Foreskin melanocyte (primary cell): ENCODE measurements at places on chromosomes 2 and 18.

DNA sequence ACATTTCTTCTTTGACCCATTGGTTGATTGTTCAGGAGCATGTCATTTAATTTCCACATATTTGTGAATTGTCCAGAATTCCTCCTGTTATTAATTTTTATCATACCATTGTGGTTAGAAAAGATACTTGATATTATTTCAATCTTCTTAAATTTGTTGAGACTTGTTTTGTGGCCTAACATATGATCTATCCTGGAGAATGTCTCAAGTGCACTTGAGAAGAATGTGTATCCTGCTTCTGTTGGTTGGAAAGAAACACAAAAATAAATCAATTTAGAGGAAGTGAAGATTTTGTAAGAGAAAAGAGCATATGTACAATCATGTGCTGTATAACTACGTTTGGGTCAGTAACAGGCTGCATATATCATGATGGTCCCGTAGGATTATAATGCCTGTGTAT lies 118.6 kb upstream of the CDC42EP3 start:
- DNase-seq, result no peak

- DNase-seq, result no peak
Observed at GRCh38 chr18:48954886-48955819, 4.4 kb upstream of the SMAD7 start.

GRCh38 chr2:1846046-1847015 lies 102.0 kb upstream of the PXDN start:
- no peak for DNase-seq

DNA sequence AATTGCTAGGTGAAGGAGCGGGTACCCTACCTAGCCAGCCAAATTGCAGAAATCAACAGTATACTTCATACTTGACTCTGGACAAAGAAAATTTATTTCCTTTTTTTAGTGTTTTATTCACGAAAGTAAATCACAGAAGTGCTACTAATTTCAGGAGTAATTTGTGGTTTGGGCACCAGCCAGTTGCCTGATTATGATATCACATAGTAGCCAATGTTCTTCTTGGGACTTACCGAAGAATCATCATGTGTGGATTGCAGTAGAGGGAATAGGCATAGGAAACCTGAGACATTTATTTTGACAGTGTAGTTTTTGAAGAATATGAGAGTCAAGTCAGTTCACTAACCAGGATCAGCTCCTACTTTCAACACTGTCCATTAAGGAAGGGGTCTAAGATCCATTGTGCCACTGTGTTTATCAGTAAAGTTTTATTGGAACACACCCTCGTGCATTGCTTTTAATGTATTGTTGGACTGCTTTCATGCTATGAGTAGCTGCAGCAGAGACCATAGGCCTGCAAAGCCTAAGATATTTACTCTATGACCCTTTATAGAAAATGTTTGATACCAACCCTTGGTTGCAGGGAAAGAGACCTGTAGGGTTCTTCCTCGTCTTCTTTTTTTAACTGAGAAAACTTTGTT lies 32.1 kb downstream of the TNFRSF11A start:
- DNase-seq, result no peak

- DNase-seq, result no peak
Observed at GRCh38 chr18:23415515-23415914, 37.6 kb upstream of the RIOK3 start.

GRCh38 chr2:156536534-156536933 lies 100.4 kb downstream of the GPD2 start:
- no peak for DNase-seq

- DNase-seq, result no peak
Observed at GRCh38 chr2:234427081-234428061, 69.5 kb downstream of the ARL4C start.

GRCh38 chr2:8234757-8235374 lies 447.0 kb upstream of the ID2 start:
- DNase-seq, result no peak

DNA sequence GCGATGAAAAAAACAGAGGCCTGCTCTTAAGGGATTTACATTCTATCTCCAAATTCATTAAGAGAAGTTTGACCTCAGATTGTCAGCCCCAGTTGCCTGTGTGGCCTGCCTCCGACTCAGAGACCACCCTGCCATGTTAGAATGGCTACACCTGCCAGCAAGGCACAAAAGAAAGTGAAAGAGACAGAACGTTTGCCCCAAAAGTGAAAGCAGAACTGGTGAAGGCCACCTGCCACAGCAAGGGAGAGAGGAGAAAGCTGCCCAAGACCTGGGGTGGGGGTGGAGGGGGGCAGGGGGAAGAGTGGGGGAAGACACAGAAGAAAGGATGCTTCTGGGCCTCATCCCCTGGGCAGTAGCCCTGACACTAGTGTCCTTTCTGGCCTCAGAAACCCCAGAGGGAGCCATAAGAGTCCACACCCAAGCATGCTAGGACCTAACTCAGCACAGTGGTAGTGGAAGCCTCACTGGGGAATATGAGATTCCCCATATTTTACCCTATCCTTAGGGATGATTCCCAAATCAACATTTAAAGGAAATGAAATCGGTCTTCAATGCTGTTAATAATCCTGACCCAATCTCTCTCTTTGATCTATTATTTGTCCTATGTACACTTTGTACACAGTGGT lies 389.7 kb downstream of the TXNL1 start:
- DNase-seq, result no peak

DNA sequence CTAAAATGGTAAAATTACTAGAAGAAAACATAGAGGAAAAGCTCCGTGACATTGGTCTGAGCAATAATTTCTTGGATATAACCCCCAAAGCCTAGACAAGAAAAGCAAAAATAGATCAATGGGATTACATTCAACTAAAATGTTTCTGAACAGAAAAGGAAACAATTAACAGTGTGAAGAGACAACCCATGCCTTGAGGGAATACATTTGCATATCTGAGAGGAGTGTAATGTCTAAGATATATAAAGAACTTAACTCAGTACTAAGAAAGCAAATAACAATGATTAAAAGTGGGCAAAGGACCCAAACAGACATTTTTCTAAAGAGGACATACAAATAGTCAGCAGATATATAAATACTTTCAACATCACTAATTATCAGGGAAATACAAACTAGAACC lies 206.2 kb downstream of the VAPA start:
- peak; percentile 66 for DNase-seq

- no peak for DNase-seq
Observed at GRCh38 chr2:223474893-223475292, 127.3 kb downstream of the SCG2 start.

GRCh38 chr2:9097892-9098291 lies 94.4 kb upstream of the MBOAT2 start:
- DNase-seq, result peak; percentile 85

- no peak for DNase-seq
Observed at GRCh38 chr2:216572582-216573578, 60.3 kb upstream of the IGFBP2 start.

GRCh38 chr2:219520079-219520478 lies 5.8 kb downstream of the ASIC4 start:
- no peak for DNase-seq

GRCh38 chr2:138269765-138270164 lies 231.8 kb upstream of the SPOPL start:
- DNase-seq, result no peak

DNA sequence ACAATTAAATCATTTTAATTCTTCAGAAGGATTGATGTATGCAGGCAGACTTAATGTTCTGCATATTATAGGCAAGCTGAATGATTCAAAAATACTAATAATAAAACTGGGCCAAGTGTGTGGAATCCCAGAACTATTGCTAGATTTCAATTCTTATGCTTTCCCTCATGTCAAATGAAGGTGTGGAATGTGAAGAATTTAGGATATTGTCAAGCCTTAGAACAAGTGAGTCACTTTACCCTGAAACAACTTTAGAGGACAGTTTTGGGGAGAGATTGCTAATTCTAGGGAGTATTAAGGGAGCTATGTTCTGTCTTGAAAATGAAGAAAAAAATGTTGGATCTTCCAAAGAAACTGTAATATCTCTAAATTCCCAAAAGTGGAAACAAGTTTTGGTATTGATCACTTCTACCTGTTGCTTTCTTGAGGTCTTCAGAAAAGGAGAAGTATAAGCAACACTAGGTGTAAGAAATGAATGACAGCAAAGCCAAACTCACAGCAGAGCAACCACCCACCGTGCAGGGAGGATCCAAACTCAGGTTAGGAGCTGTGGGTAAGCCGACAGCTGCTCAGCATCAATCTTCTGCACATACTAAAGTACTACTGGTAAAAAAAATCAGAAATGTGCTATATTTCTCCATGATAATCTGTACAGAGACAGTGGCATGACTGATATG lies 818.1 kb downstream of the SLC4A3 start:
- no peak for DNase-seq

- no peak for DNase-seq
Observed at GRCh38 chr2:134246154-134246874, 7.6 kb upstream of the MGAT5 start.

GRCh38 chr2:202034249-202035088 lies 814 bp downstream of the FZD7 start:
- no peak for DNase-seq

GRCh38 chr2:3100386-3100785 lies 277.2 kb downstream of the EIPR1 start:
- DNase-seq, result no peak

GRCh38 chr18:6374935-6375529 lies 39.7 kb downstream of the L3MBTL4 start:
- DNase-seq, result no peak

- DNase-seq, result no peak
Observed at GRCh38 chr18:56235071-56235470, 403.3 kb downstream of the TXNL1 start.

- peak; percentile 30 for DNase-seq
Observed at GRCh38 chr2:201882353-201883090, 76.2 kb downstream of the CDK15 start.

- DNase-seq, result no peak
Observed at GRCh38 chr2:37681587-37681986, 10.1 kb upstream of the CDC42EP3 start.

DNA sequence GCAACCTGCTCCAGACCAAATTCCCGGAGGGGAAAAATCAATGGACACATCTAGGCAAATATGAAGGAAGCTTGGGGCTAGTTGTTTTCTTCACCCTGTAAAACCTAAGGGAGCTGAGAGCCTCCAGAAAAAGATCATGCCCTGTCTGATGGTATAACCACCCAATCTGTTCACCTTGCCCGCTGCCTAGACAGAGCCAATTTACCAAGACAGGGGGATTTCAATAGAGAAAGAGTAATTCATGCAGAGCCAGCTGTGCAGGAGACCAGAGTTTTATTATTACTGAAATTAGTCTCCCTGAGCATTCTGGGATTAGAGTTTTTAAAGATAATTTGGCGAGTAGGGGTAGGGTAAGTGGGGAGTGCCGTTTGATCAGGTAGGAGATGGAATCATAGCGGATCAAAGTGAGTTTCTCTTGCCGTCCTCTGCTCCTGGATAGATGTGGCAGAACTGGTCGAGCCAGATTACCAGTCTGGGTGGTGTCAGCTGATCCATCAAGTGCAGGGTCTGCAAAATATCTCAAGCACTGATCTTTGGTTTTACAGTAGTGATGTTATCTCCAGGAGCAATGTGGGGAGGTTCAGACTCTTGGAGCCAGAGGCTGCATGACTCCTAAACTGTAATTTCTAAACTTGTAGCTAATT lies 35.1 kb upstream of the B4GALT6 start:
- no peak for DNase-seq

DNA sequence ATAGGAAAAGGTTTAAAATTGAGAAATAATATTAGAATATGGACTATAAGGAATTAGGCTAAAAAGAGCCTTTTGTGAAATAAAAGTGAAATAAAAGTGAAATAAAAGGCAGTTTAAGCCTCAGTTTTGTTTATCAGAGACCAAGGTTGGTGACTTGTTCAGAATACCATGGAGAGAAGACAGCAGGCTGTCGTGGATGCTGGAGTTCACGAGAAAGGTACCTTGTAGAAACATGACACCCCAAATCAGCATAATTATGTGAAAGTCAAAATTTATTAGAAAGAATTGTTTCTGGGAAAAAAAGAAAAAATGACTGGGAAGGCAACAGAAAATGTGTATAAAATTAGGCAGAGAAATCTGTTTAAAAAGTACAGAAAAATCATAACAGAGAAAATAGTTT lies 46.5 kb upstream of the SPAG16 start:
- DNase-seq, result no peak

DNA sequence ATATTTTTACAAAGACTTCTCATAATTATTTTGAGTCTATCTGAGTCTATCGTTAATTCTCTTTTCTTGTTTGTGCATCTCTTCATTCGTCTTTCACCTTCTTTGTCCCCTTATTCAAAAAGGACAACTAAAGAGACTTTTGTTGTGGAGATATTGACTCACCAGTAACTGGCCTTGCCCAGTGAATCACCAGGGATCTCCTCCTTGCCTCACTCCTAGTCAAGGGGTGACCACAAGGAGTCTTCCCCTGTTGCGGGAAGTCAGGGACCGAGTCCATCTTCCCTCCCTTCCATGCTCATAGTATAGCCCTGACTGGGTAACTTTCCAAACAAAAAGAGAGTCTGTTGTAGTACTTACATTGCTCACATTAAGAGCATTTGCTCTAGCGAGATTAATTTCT lies 158.9 kb downstream of the NEB start:
- DNase-seq, result no peak

DNA sequence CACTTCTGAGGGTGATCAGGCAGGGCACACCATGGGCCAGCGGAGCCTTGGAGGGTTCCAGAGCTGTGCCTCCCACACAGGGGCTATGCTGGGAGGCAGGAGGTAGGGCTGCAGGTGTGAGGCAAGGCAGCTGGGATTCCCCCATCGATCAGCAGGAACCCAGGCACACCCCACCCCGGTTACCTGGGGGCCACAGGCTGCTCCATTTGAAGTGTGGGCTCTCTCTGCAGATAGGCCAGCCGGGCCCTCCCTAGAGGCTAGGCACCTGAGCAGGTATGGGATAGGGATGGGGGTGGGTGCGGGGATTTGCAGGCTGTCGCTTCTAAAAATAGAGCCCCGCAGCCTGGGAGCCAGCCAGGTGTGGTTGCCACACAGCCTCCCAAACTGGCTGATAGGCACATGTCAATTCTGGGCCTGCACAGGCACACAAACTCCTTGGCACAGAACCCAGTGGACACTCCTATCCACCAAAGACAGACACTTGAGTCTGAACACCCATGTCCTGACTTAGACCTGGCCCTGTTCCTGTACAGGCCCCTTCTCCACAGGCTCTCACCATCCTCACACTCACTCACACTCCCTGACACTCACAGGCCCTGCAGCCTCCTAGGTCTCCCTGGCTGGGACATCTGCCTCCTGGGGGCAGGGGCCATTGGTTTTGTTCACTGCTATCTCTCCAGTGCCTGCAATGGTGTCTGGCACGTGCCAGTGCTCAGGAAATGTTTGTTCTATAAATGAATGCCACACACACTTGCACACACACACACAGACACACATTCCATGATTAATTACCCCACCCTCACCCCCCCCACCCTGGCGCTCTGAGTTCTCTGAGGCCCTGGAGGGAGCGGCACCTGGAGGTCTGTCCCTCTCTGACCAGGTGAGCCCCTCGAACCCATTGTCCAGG lies 73.4 kb downstream of the ZFP36L2 start:
- no peak for DNase-seq

DNA sequence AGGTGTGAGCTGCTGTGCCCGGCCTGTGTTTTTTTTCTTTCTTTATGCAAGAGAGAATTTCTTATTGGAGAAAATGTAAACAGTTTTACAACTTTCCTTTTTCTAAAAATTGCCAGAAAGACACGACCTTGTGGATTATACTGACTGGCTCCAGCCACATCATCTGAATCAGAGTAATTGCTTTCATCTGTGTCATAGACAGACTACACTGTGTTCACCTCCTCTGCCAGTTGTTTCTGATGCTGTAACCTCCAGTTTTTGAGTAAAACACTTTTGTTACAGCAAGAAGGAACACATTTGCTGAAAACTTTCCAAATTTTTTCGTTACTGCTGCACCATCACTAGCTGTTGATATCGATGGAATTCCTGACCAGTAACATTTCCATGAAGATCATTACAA lies 43.9 kb upstream of the PLEKHM3 start:
- DNase-seq, result no peak
